ENCODE measurements at places on chromosomes 5 and 9.

GRCh38 chr5:56479696-56480077 is 246.6 kb upstream of the ANKRD55 start:
- peak; percentile 27 for DNase-seq

- DNase-seq, result peak; percentile 62
Measured at GRCh38 chr9:112535811-112536210, 49.2 kb downstream of the KIAA1958 start.

GRCh38 chr5:55037046-55037771 is 13.2 kb downstream of the GZMK start:
- DNase-seq, result no peak

DNA sequence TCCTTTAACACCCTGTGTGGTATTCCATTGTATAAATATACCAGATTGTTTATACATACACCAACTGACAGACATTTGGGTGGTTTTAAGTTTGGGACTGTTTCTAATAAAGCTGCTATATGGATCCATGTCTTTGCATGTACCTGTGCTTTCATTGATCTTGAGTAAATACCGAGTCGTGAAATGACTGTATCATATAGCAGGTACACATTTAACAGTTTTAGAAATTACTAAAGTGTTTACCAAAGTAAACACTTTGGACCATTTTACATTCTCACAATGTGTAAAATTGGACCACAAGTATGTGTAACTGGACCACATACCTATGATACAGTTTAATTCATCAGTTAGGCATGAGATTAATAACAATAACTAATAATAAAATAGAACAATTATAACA is 175.2 kb downstream of the FBXL17 start:
- no peak for DNase-seq

DNA sequence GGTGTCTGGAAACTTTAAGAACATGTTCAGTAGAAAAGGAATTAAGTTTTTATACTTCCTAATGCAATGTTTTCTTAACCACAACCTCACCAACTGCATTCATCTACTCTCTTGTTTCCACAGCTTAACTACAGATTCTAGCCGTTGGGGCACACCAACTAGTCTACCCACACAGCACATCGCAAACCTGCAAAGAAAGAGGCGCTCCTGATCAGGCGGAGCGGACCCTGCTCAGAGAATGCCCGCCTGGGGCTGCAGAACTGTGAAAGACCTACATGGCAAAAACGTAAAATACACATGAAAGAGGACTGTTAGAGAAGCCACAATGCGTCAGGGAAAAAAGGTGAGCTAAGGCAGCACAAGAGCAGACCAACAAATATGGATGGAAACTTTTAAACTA is 75.4 kb upstream of the RAPGEF6 start:
- DNase-seq, result no peak

- DNase-seq, result no peak
Measured at GRCh38 chr9:134171316-134172197, 7.2 kb upstream of the RNU6ATAC start.

DNA sequence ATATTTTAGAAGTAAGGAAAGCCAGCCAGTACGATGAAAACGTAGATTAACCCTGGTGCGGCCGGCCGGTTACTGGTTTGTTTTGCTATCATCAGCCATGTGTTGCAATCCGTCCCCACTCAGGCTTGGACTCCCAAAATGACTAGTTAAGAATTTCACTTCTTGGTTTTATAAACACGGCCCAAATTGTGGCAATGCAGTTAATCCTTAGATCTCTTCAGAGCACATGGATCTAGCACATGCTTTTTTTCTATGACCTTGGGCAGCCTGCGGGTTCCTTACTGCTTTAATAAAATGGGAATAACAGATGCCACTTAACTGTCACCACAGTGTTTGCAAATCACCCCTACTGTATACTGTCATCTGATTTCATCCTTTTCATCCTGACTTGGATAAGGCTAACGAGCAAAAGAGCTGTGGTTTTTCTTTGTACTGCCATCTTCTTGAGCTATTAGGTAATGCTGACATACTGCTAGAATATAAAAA is 1.5 kb downstream of the NDFIP1 start:
- DNase-seq, result no peak

DNA sequence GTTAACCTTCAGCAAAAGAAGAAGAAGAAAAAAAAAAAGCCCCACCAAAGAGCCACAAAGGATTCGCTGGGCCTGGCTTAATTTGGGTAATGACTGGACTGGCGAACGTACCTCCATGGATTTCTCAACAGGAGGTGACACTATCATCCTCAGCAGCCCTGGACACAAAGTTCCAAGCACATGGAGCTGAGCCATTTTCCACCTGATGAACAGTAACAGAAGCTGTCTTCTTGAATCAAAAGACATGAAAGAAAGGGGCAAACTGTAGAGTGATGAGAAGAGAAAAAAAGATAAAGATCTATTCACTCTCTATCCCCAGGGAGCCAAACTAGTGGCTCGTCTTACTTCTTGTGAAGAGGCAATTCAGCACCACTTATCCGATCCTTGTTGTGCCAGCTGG is 150.2 kb upstream of the TRPM3 start:
- no peak for DNase-seq

DNA sequence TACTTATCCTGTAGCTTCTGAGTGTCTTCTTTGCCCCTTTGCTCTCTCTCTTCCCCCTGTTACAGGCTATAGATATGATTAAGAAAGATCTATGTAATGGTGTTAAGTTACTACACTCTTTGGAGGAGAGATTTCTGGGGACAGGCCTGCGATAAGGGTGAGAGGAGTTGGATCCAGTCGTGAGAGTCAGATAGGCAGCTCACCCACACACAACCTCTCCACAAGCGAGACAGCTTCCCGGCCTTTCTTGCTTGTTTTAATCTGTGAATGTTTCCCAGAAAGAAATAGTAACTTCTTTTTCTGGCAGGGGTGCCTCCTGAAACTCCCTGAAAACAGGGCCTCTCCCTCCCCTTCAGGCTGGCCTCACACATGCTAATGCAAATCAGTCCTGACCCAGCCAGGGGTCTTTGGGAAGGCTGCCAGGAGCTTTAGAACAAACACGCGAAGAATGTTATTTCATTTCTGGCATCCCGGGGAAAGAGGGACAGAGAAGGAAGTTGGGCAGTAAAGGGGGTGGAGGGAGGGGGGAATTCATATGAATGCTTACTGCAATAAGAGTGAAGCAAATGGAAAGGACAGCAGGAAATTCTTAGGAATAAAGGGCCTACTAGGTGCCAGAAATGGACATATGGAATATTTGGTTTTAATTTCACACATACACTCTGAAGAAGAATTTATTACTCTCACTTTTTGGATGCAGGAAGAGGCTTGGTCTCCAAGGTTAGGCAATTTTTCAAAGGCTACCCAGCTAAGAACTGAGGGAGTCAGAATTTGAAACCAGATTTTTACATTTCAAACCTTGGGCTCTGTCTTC is 215.8 kb upstream of the TRIM32 start:
- DNase-seq, result peak; percentile 67

DNA sequence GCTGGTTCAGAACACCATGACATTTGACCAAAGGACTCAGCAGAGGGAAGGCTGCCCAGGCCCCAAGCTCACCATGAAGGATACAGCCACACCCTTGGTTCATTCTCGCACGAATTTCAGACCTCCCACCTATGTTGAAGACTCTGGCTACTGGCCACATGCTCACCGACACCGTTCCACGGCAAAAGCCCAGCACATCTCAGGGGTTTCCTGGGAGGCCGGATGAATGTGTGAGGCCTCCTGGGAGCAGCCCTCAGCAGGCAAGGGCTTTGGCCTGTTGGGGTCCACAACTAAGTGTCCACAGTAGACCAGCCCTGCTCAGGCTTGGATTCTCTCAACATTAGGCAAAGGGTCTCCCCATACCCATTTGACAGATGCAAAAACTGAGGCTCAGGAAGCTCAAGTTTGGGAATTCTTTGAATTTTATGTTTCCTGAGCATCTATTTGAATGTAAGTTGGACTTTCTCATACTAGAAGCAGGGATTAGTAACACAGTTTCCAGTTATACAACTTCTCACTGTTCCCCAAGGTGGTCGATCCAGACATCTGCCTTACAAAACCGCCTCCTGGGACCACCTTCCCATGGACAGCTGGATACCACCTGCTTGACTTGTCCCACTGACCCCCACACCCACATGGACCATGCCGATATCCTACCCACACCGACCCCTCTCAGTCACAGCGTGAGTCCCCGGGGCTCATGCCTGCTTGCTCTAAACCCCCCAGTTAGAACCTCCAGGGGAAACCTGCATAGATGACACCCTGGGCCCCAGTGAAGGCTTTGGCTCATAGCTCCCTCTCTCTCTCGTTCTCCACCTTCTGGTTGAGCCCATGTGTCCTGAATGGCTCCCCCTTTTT is 27.9 kb downstream of the CCT5 start:
- DNase-seq, result no peak

DNA sequence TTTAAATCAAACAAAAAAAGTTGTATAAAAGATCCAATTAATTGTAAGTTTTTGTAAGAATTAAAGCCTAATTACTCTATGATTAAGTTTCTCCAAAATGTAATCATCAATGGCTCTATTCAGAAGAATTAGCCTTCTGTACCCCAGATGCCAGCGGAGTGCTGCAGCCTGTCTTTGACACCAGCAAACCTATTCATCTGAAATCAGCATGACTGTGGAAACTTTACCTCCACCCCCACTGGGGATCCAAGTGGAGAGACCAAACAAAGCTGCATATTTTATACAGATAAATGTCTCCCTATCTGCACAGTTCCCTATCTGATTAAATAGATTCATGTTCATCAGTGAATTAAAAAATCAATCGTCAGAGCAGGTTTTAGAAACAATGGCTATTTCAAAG is 426.8 kb downstream of the KIAA0825 start:
- DNase-seq, result no peak

DNA sequence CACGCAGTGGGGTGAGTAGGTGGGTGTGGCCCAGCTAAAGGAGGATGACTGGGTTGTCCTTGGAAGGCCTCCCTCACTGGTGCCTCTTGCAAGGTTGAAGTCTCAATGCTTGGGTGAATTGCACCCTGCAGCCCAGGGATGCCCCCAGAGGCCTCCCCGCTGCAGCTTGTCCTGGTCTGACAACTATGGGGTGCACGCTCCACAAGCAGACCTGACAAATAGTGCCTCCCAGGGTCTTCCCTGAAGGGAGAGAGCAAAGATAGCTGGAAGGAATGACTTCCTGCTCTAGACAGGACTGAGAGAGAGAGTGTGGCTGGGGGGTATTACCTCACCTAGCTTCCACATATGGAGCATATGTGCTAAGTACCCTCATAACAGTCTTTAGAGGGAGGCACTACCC is 1.7 kb downstream of the PSD2 start:
- no peak for DNase-seq

DNA sequence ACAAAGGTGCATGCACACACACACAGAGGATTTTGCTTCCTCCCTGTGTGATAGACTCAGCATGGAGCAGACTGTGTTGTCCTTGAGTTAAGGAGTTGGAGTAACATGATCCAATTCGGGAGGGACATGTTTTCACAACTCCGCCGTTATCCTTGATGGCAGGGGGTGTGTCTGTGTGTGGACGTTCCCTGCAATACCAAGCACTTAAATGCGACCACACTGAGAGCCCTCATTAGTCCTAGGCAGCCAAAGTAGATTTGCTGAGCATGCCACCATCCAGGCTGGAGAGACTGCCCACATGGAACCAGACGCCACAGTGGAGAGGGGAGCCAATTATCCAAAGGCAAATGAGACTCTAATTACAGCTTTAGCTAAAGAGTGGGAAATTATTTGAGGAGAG is 140.1 kb downstream of the DOCK2 start:
- no peak for DNase-seq

DNA sequence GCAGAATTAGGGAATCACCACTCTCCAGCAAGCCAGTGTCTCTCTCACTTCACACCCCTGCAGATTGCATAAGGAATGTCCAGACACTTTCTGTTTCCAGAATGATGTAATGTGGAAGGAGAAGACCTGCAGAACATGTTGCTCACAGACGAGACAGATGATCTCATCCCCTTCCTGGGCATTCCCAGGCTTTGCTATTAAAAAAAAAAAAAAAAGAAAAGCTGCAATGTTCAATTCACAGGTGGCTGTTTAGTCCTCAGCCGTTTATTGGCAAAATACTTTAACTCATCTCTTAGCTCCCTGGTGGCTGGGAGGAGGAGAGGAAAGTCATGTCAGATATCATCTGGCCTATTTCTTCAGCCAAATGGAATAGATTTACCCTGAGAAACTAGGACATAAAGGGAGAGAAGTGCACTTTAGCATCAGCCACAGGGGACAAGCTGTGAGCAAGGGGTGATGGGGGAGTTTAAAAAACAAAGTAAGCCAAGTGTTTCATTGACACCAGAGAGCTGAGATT is 95.9 kb upstream of the TNC start:
- peak; percentile 89 for DNase-seq

DNA sequence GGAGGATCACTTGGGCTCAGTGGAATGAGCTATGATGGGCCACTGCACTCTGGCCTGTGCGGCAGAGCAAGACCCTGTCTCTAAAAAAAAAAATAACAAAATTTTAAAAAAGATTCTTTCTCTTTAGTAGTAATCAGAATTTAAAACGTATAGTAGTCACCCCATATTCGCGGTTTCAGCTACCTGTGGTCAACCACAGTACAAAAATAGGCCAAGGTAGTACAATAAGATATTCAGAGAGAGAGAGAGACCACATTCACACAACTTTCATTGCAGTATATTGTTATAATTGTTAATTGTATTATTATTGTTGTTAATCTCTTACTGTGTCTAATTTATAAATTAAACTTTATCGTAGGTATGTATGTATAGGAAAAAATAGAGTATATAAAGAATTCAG is 18.7 kb downstream of the INIP start:
- DNase-seq, result no peak

GRCh38 chr5:93902288-93902687 is 160.9 kb upstream of the POU5F2 start:
- no peak for DNase-seq

GRCh38 chr9:99023831-99024230 is 80.1 kb downstream of the COL15A1 start:
- peak; percentile 55 for DNase-seq

DNA sequence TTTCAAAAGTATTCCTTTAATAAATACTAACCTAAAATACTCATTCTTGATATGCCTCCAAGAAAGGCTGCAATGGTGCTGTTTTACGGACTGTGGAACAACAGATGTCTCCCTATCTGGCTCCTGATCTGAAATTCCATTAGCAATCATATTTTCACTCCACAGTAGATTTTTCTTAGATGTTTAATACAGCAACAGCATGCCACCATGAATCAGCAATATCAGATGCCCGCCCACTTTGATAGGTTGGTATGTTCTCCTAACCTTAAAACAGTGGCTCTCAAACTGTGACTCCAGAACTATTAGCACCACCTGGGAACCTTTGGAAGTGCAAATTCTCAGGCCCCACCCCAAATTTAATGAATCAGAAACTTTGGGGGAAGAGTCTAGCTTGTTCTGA is 110.2 kb downstream of the MLLT3 start:
- peak; percentile 59 for DNase-seq

DNA sequence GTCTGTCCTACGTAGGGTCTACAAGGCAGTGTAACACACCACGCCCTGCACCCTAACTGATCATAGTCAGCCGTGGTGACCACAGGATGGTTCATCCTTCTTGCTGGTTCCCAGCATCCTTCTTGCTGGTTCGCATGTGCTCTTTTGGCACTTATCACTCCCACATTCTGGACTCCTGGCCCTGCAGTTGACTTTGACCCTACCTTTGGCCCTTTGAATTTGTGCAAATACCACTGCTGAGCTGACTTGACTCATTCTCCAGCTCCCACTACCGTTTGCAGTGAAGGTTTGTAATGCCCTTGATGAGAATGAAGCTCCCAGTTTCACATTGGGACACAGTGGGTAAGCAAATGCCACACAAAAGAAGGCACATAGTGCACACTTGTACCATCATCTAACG is 33.8 kb downstream of the PALM2AKAP2 start:
- DNase-seq, result no peak

GRCh38 chr5:147859962-147860640 is 18.4 kb upstream of the SCGB3A2 start:
- DNase-seq, result no peak

GRCh38 chr5:171418316-171418981 is 998 bp upstream of the FGF18 start:
- DNase-seq, result peak; percentile 79
